ENCODE measurements at places on chromosomes 2 and 18. TPM values are rescaled to one million over a fixed set of nuclear protein-coding genes. Genes with fewer than 3 reads are reported as not detected.

DNA sequence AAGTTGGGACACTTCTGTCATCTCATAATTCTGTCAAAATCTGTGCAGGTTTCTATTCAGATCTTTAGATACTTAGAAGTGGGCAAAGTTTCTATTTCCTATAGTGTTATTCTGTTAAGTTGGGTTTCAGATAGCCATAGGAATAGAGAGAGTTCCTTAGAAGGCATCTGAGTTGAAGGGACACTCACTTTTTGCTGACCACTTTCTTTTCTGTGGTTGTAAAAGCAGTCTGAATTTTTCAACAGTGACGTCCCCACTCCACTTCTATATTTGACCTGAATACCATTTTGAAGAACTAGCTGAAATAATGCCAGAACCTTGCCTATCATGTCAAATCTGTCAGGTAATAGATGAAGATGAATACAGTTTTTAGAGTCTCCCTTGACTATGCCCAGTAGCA lies 267.3 kb downstream of the SPAG16 start:
- no peak for DNase-seq
- no peaks in the 10 kb centered on the region for H3K27me3 ChIP-seq
- H3K27ac ChIP-seq, result no peak overlapping the region
- H3K4me3 ChIP-seq, result no peak overlapping the region
- H3K36me3 ChIP-seq, result no peaks in the 10 kb centered on the region

GRCh38 chr2:201482543-201482942 lies 31.0 kb downstream of the STRADB start:
- no peaks in the 10 kb centered on the region for H3K27me3 ChIP-seq
- H3K4me3 ChIP-seq, result no peak overlapping the region
- H3K36me3 ChIP-seq, result peaks cover under 1% of the 10 kb centered on the region
- H3K4me1 ChIP-seq, result no peaks in the 10 kb centered on the region

GRCh38 chr2:231515603-231516002 lies 14.6 kb downstream of the NMUR1 start:
- no peak for DNase-seq
- no peaks in the 10 kb centered on the region for H3K27me3 ChIP-seq
- peaks cover 14% of the 10 kb centered on the region for H3K4me1 ChIP-seq
- H3K27ac ChIP-seq, result no peak overlapping the region

DNA sequence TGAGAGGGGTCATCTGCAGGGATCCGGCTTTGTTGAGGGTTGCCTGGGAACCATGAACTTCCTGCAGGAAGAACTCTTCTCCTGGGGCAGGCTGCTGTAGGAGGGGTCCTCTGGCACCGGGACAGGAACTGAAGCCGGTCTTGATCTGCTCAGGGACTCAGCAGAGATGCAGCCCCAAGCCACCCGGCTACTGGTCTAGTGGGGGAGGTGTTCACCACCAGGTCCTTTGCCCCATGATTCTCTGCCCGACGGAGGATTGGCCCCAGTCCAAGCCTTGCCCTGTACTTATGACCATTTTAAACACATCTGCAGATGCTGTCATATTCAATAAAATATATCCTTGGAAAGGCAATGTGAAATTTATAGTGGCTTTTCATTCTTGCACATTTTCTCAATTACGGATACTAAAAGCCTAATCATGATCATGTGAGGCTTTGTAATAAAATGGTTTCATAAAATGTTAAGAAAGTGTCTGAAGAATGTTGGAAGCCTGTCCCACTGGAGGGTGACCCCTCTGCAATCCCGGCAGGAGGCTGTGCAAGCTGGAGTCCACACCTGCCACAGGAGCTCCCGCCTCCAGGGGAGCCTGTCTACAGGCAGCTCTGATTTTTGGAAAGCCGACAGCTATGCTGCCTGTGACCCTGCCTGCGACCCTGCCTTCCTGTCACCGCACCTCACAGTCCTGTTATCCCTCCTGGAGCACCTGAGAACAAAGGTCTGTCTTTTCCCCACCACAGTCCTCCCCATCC lies 98.8 kb upstream of the TAF1B start:
- no peaks in the 10 kb centered on the region for H3K27me3 ChIP-seq
- no peak overlapping the region for H3K27ac ChIP-seq
- H3K36me3 ChIP-seq, result no peaks in the 10 kb centered on the region
- H3K4me3 ChIP-seq, result no peak overlapping the region

DNA sequence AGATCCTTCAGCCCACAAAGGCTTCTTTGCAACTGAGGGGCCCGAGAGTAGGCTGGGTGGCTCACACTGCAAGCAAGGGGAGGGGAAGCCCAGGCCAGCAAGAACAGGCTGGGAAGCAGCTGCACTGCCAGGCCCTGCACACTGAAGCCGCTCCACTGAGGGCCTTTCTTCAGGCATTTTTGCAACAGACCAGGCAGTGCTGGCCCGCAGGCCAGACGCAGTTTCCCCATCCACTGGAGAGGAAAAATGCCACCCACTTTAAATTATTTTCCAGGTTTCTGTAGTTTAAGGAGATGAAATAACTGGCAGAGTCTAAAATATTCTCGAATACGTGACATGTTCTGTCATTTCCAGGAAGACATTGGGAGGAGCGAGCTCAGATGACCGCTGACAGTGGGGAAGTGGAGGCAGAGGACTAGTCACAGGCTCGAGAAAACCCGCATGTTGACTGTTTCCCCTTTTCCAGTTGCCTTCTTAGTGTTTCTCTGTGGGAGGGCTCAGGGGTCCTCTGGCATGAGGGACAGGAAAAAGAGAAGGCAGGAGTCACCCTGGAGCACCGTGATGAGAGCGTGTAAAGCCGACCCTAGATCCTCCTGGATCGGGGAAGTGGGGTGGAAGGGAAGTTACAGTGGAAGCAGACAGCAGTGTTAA lies 53.3 kb upstream of the B3GNT7 start:
- H3K4me1 ChIP-seq, result no peaks in the 10 kb centered on the region
- H3K36me3 ChIP-seq, result no peaks in the 10 kb centered on the region
- DNase-seq, result no peak
- H3K27ac ChIP-seq, result no peak overlapping the region

ZSWIM2 gene
- polyA plus RNA-seq, result not detected

DNA sequence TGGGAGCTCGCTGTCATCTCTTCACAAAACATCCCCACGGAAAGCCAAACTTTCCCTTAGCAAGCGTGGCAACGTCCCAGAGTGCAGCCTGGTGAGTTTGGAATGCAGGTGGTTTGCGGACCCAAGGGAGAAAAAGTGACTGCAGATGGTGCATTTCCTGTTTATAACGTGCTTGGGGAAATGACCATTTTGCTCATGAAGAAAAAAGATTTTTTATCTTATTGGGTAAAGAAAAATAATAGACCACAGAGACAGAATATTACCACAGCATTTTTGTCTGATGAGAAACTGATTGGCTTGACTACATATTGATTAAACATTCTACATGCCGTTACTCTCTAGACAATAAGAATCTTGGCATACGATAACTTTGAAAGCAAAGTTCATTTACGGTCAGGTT lies 136.5 kb downstream of the COPS8 start:
- H3K4me1 ChIP-seq, result no peaks in the 10 kb centered on the region
- no peaks in the 10 kb centered on the region for H3K27me3 ChIP-seq
- no peaks in the 10 kb centered on the region for H3K36me3 ChIP-seq
- H3K4me3 ChIP-seq, result no peak overlapping the region

DNA sequence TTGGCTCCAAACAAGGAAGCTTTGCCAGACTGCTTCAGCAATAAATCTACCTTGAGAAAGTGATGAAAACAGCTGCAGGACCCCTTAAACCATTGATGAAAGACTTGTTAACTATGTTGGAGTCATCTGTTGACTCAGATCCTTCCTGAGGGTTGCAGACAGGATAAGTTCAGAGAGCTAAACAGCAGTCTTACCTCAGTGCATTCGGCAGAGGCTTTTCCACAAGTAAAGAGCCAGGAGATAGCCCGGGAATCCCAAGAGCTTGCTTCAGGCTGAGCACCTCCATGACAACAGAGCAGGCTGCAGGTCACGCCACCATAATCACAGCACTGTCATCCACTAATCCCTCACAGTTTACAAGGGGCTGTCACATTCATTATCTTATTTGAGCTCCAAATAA lies 23.7 kb downstream of the KIAA2012 start:
- no peak for DNase-seq
- H3K4me1 ChIP-seq, result no peaks in the 10 kb centered on the region
- no peak overlapping the region for H3K27ac ChIP-seq
- no peak overlapping the region for H3K4me3 ChIP-seq
- no peaks in the 10 kb centered on the region for H3K36me3 ChIP-seq

DNA sequence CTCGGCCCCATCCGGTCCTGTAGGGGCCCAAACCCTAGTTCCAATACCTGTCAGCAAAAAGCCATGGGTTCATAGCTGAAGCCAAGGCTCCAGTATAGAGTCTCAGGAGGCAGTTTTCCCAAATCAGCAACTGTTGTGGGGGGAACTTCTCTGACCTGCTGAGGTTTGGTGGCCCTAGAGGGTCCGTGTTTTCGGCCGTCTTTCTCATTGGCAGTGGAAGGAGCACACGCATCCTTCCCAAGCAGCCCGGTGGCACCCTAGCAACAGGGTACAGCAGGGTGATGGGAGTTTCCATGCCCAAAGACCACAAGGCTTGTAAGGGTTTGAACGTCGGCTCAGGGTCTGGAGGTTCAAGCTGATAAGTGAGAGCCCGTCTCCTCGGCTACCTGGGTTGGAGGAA lies 6.6 kb downstream of the FOSL2 start:
- H3K4me3 ChIP-seq, result no peak overlapping the region
- no peak overlapping the region for H3K27ac ChIP-seq
- H3K27me3 ChIP-seq, result no peaks in the 10 kb centered on the region
- H3K4me1 ChIP-seq, result peaks cover 51% of the 10 kb centered on the region
- no peak for DNase-seq

GRCh38 chr2:160952464-160953254 lies 207.6 kb upstream of the TANK start:
- H3K27me3 ChIP-seq, result no peaks in the 10 kb centered on the region
- H3K4me1 ChIP-seq, result no peaks in the 10 kb centered on the region
- DNase-seq, result no peak
- no peak overlapping the region for H3K4me3 ChIP-seq
- no peaks in the 10 kb centered on the region for H3K36me3 ChIP-seq

SERPINB4 gene
- polyA plus RNA-seq, result not detected

GRCh38 chr2:125296742-125297141 lies 1271.7 kb downstream of the CNTNAP5 start:
- no peaks in the 10 kb centered on the region for H3K36me3 ChIP-seq
- no peaks in the 10 kb centered on the region for H3K27me3 ChIP-seq
- H3K4me3 ChIP-seq, result no peak overlapping the region
- no peaks in the 10 kb centered on the region for H3K4me1 ChIP-seq

DNA sequence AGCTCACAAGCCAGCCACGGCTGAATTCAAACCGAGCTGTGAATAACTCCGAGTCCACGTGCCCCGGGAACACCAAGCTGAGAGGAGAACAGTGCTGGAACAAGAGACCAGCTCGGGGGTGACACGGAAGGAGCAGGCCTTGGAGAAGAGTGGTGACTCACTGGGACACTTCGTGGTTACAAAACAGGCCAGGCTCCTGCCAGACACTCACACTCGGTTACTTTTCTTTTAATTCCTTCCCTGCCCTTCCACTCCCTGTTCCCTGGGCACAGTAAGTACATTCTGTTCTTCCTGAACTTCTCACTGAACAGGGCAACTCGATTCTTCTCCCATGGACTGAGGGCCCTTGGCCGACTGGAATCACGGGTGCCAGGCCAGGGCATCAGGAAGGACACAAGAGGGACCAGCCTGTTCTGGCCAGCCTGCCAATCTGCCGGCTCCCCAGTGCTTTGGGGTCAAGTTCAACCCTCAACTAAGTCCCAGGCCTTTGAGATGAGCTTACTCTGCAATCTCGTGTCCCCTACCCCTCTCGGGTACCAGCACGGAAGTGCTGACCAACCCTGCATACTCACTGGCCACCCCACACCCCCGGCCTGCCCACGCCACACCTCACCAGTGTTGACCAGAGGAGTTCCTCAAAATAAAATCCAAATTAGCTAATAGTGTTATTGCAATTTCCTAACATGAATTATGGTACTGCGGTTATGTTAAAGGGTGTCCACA lies 87.5 kb downstream of the TFCP2L1 start:
- H3K27me3 ChIP-seq, result no peaks in the 10 kb centered on the region
- H3K4me3 ChIP-seq, result no peak overlapping the region
- no peaks in the 10 kb centered on the region for H3K36me3 ChIP-seq
- no peak overlapping the region for H3K27ac ChIP-seq
- no peak for DNase-seq

SPP2 gene
- not detected for polyA plus RNA-seq

C2orf80 gene
- not detected for polyA plus RNA-seq

TGFA gene
- polyA plus RNA-seq, result 1.8 TPM

DNA sequence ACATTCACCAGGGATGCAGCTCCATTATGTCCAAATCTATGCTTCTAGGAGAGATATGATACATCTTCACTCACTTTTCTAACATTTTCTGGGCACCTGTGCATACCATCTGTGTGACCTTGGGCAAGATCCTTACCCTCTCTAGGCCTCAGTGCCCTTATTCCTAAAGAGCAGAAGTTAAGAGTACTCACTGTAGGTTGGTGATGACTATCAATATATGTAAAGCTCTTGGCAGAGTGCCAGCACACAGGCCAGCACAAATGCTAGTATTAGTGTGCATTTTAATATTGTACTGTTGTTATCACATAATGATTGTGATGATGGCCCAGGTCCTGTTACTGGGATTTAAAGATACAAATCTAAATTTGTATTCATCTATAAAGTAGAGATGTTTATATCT lies 199.2 kb downstream of the RAD51AP2 start:
- H3K4me1 ChIP-seq, result no peaks in the 10 kb centered on the region
- H3K4me3 ChIP-seq, result no peak overlapping the region
- no peaks in the 10 kb centered on the region for H3K27me3 ChIP-seq
- DNase-seq, result no peak
- H3K36me3 ChIP-seq, result no peaks in the 10 kb centered on the region

DNA sequence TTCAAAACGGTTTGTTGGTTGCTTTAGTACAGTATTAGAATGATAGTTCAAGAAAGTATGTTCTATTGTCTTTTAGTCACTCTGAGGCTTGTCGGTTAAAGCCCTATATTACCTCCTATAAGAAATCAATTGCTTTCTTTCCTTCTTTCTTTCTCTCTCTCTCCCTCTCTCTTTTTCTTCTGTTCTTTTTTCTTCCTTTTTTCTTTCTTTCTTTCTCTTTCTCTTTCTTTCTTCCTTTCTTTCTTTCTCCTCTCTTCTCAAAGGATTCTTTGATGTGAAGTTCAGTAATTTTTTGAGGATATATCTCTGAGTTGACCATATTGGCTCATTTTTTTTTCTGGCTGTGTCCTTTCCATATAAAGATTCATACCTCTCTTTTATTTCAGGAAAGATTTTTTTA lies 249.4 kb downstream of the SRBD1 start:
- H3K4me3 ChIP-seq, result no peak overlapping the region
- no peaks in the 10 kb centered on the region for H3K36me3 ChIP-seq
- no peaks in the 10 kb centered on the region for H3K27me3 ChIP-seq

DNA sequence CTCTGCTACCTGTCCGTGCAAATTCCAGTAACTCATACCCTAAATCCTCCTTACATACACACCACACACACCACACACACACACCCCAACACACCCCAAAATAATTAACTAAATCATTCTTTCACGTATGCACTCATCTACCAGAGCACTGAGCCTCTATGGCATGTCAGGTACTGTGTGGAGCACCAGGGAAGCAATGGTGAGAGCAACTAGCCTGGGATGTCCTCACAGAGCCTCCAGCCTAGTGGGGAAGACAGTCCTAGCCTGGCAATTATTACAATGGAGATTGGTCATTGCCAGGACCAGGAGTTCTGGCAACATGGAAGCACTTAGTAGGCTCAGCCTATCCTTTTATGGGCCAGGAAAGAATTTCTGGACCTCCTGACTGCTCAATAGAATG lies 72.7 kb upstream of the LCLAT1 start:
- H3K4me1 ChIP-seq, result no peaks in the 10 kb centered on the region
- no peaks in the 10 kb centered on the region for H3K36me3 ChIP-seq
- no peak for DNase-seq
- H3K4me3 ChIP-seq, result no peak overlapping the region

CHRNG gene
- not detected for polyA plus RNA-seq

KCNG3 gene
- not detected for polyA plus RNA-seq

GRCh38 chr2:96806468-96807126 lies 9.5 kb upstream of the CNNM3 start:
- peaks cover 39% of the 10 kb centered on the region for H3K4me1 ChIP-seq
- H3K4me3 ChIP-seq, result no peak overlapping the region
- peaks cover 5% of the 10 kb centered on the region for H3K36me3 ChIP-seq
- DNase-seq, result peak; percentile 68
- no peaks in the 10 kb centered on the region for H3K27me3 ChIP-seq
